ENCODE measurements at places on chromosomes 2 and 18.

- DNase-seq, result no peak
These were observed 77.8 kb downstream of the SCN9A start for GRCh38 chr2:166297951-166298350.

DNA sequence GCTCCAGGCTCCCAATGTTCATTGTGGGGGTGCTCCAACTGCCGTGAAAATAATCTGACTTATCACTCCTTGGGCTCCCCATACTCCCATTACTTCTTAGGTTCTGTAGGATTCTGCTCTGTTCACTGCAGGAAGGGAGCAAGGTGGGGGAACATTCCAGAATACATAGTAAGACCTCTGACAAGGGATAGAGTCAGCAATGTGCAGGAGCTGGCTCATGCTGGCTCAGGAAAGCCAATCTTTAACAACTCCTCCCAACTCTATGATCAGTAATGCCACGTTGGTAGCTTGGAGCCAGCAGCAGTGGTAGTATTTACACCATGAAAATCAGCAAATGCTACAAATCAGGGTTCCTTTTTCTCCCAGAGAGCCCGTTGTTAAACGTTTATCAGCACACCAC lies 44.4 kb downstream of the FECH start:
- no peak for DNase-seq

DNA sequence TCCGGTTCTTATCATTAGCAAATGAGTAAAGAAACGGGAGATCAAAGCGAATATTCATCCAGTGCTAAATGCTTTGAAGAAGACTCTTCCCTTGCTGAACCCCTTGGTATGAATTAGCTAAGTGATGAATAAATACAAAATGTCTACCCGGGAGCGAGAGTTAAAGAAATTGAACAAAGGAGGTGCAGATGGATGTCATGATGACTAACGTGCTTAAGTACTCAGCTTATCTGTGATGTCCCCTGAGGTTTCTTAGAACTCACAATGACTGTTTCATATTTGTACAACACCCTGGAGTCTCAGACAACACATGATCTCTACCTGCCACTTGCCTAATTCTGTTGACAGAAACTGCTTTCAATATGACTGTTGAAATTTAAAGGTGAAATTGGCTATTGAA lies 148.5 kb downstream of the TMEM200C start:
- DNase-seq, result peak; percentile 38

DNA sequence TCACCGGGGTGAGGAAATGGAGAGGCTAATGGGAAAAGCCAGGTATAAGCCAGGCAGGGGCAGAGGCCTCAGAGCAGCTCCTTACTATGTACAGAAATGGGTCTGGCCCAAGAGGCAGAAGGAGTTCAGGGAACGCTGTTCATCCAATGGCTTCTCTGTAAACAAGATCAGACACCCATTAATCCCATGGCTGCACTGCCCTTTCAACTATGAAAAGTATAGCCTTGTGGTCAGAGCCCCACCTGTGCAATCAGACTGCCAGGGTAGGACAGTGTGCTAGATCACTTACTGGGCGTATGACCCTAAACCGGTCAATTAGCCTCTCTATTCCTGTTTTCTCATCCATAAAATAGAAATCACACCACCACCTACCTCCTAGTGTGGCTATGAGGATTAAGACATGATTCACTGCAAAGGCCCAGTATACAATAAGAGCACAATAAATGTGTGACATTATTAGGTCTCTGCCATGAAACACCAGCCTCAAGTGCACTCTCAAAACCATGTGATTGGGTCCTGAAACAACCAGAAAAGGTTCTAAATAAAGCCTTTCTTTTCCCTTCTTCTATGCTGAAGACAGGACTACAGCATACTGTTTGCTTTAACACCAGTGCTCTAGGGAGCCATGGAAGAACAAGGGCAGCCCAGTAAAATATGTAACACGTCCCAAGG lies 4.4 kb downstream of the ANKRD44 start:
- no peak for DNase-seq

DNA sequence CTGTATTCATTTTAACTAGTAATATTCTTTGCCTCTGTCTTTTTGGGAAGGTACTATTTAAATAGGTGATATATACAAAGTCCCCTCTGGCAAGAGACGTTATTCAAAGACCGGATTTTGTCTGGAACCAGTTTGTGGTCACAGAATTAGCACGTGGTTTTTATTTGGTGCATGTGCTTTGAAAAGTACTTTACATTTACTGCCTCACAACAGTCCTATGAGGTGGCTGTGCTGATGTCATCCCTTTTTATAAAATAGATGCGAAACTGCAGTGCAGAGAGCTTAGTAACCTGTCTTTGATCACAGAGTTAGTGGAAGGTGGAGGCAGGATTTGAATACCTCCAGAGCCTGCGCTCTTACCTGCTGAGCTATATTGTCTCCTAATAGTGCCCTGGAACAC lies 4.0 kb downstream of the LPIN1 start:
- DNase-seq, result no peak

- DNase-seq, result no peak
These were observed 24.8 kb downstream of the GPC1 start for GRCh38 chr2:240460253-240460711.

GRCh38 chr2:60148716-60149115 lies 404.7 kb downstream of the BCL11A start:
- DNase-seq, result no peak

DNA sequence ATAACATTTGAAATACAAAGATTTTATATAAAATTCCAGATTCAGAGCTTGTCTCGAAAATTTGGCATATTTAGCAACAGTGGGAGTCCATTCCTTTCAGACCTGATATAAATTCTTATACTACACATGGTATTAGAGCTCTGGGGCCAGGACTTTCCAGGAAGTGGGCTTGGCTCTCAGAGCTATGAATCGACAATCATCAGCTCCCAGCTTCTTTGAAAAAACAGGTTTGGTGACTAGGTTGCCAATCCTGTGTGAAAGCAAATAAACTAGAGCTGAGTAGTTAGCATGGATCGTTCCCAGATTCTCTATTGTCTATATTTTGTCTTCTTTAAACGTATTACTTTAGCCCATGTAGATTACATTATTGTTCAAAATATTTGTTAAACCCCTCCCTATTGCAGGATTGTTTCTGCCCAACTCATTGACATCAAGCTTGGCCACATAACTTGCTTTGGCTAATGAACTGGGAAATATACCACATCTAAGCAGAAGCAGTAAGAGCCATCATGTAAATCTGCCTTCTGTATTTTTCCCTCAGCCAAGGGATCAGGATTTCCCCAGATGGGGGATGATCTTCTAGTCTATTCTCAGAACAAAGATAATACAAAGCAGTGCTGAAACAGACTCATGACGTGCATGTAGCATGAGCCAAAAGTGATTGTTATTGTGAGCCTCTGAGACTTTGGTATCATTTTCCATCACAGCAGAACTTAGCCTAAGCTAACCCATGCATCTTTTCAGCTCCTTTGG lies 105.4 kb downstream of the KCNH7 start:
- peak; percentile 94 for DNase-seq

- no peak for DNase-seq
These were observed 226.0 kb downstream of the TGIF1 start for GRCh38 chr18:3675994-3676393.

GRCh38 chr2:145551686-145552085 lies 1031.8 kb upstream of the ZEB2 start:
- peak; percentile 9 for DNase-seq

DNA sequence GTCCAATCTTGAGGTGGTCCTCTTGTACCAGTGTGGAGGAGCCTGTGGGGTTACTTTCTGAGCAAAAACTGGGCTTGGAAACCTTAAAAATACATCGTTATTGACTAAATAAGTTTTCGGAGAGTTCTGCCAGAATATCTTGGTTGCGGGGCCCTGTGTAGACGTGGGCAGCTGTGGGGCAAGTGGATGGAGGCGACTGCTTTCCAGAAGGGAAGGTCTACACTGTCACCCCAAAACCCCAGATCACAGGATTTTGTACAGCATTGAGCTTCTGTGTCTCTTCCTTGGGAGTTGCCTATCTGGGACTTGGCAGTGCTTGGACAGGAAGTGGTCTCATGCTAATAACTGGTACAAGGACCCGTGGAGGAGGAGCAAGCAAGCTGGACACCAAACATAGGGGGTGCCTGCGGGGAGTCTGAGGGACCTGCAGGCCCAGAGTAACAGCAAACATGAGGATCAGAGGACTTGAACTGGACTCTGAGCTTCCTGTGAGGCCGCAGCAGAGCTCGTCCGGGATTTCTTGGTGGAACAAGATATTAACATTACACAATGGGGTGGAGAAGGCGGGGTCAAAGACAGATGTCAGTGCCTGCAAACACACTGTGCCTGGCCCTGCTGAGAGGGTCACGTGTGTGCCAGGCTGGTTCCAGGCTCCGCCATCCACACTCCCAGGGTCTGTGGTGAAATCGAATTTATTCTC lies 48.0 kb upstream of the CTLA4 start:
- no peak for DNase-seq

GRCh38 chr18:332007-332406 lies 64.2 kb upstream of the THOC1 start:
- DNase-seq, result no peak

DNA sequence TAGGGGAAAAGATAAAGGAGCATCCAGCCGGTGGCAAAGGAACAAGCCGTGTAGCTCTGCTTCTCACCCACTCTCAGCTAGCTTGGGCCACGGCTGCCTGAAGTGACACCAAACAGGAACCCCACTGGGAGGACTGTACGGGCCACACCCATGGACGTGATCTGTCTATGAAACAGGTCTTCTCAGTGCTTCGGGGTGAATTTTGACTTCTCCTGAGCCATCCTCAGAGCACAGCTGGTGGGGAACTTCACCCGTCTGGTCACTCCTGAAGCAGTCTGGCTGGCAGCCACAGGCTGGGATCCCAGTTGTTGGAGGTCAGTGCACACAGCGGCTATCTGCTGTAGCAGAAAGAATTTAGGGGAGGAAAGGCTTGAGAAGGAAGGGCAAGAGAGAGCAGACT lies 223.8 kb downstream of the FAM210A start:
- no peak for DNase-seq

DNA sequence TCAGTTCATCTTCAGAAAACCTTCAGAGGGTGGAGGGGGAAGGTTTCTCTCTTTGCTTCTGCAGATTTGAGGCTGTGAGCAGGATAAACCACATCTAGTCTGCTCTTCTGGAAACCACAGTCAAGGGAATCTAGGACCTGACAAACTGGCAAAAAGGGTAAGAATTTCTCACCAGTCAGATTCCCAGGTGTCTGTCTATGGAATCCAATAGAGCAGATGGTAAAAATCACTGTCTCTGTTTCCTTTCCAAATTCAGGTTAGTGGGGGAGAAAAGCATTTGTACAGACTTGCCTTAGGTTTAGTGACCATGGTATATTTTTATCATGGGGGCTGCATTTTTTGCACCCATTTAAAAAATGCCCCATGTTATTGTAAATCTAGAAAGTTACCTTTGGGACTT lies 62.2 kb upstream of the POLE4 start:
- no peak for DNase-seq

DNA sequence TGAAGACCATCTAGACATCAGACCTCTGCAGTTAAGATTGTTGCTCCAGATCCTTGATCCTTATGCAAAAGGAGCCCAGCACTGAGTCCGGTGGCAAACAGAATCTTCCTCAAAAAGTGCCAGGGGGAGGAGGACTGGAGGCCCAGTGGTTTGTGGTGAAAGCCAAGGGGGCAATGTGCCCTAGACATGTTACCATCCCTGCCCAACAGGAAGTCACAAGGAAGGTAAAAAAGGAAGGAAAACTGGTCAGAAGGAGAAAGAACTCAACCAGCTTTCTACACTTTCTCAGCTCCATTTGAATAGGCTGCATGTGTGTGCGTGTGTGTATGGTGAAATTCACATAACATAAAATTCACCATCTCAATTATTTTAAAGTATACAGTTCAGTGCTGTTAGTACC lies 25.0 kb upstream of the KDM3A start:
- no peak for DNase-seq

DNA sequence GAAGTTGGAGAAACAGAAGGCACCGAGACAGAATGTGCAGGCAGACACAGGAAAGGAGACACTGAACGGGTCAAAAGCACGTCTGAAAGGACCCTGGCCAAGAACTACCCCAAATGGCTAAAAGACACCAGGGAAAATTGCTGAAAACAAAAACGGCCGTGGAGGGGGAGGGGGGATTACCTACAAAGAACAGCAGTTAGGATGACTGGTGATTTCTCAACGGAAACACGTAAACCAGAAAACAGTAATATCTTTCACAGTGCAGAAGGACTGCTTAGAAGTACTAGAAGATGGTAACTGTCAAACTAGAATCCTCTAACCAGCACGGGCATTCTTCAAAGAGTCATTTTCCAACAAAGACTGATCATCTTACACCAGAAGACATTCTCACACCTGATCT lies 142.6 kb downstream of the HDAC4 start:
- DNase-seq, result no peak

DNA sequence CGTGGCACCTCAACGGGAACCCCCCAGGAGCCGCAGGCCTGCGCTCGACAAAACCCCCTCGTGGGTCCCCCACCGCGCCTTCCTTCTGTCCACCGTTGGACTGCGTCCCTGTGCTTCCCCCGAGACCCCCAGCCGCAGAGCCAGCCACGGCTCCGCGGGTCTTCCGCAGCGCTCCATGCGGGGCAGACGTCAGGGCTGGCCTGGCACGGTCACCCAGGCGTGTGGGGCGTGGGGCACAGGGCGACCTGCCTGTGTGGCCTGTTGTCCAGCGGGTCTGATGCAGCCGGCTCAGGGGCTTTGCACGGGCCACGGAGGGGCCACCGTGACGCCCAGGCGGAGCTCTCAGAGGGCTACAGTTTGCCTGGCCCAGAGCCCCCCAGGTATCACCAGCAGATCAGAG lies 11.0 kb downstream of the NFATC1 start:
- DNase-seq, result no peak

DNA sequence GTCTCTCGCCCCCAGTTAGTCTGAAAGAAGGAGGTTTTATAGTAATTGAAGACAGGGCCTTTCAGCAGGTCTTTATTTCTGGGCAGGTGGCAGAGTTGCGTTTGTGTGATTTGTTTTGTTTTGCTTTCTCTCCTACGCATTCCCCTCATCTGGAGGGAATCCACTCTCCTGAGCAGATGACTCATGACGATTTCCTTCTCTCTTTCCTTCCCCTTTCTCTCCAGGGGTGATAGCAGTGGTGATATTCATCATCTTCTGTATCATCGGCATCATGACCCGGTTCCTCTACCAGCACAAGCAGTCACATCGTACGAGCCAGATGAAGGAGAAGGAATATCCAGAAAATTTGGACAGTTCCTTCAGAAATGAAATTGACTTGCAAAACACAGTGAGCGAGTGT lies 888.8 kb downstream of the CNTNAP5 start:
- no peak for DNase-seq

GRCh38 chr2:120885749-120886148 lies 150.1 kb downstream of the GLI2 start:
- no peak for DNase-seq

DNA sequence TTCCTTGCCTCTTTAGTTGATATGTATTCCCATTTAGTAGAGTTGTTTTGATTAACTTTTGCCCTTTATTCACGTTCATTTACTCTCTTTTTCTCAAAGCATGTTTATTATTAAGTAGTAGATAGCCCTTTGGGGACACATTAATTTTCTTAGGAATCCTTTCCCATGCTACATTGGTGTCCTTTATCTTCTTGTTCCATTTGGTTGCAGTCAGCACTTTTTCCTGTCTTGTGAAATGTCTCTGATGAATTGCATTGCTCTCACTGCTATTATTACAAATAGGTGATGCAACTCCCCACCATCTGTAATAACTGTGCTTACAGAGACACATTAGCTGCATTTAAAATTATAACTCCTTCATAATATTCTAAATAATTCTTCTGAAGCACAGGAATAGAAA lies 428.5 kb upstream of the CNTNAP5 start:
- no peak for DNase-seq

- DNase-seq, result no peak
These were observed 315.8 kb downstream of the GULP1 start for GRCh38 chr2:188607501-188607900.

- DNase-seq, result peak; percentile 84
These were observed 363.8 kb upstream of the TRIB2 start for GRCh38 chr2:12352889-12353288.

Measured in NCI-H748 treated with DMSO at 0.1 percent for 48 hours (cell line).